ENCODE measurements at places on chromosomes 11 and 22.

DNA sequence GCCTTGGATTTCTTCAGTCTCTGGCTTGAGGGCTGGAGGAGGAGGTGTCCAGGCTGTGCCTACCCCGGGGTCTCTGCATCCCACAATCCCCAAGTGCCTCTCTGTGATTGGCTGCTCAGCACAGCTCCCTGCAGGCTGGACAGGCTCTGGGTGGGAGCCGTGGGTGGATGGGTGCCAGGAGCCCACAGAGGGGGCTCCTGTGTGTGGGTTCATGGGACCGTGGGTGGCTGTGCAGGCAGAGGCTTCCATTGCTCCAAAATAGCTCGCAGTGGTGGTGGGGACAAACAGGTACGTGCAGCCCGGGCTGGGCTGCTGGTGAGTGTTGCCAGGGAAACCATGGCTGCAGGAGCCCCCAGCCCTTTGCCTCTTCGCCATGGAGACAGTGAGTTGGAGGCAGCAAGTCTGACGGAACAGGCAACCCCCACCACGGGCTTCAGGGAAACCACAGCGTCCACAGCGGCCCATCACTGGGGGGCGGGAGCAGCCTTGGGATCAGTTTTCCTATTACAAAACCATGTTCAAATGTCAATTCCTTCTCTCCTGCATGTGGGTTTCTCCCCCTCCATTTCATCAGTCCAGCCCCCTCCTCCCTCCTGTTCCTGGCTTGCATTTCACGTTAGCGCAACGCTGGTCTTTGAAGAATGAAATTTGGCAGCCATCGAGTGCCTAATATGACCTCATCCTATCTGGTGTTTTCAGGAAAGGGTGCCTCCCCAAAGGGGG is 155.2 kb downstream of the TRIM29 start:
- DNase-seq: no peak

DNA sequence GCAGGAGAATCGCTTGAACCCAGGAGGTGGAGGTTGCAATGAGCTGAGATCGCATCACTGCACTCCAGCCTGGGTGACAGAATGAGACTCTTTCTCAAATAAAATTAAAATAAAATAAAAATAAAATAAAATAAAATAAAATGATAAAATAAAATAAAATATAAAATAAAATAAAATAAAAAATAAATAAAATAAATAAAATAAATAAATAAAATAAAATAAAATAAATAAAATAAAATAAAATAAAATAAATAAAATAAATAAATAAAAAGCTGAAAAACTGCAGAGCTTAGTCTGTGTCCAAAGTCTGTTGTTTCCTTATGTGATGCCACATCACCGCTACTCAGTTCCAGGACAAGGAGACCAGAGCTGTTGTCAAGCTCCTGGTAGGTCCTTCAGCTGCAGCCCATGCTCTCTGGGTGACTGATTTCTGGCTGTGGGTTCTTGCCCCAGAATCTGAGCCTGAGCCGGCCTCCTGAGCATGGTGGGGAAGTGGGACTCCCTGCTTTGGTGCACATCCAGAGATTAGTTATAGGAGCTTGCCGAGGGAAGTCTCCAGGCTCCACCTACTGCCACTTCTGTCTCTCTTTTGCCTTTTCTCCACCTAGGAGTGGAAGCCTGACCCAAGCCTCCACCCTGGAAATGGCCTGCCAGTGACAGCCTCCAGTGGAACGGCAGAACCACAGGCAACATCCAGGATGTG is 31.3 kb upstream of the ADA2 start:
- DNase-seq: no peak

DNA sequence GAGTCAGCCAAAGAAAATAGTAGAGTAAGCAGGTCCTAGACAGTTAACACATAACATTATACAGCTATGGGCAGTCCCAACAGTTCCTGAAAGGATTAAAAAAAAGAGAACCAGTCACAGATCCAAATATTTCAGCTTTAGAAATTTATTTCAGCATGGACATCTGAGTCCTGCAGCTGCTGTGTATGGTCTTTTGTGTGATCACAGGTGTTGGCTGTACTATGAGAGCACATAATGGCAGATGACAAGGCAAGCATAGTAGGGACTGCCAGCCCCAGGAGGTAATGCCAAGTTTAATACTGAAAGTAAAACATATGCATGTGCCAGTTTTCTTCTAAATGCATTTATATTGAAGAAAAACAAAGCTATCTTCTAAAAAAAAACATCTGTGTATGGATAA is 158.1 kb downstream of the GRIA4 start:
- no peak for DNase-seq

GRCh38 chr11:114892381-114893197 is 214.3 kb downstream of the NXPE2 start:
- DNase-seq: no peak

GRCh38 chr22:18044548-18045271 is 20.3 kb upstream of the MICAL3 start:
- peak; percentile 68 for DNase-seq

GRCh38 chr11:78381865-78382264 is 35.8 kb downstream of the GAB2 start:
- no peak for DNase-seq

GRCh38 chr11:87976009-87976408 is 199.2 kb downstream of the RAB38 start:
- no peak for DNase-seq

Measured in Peyer's patch (tissue), 4 donors.